AG08395 (cell line): ENCODE measurements at places on chromosomes 12 and 14.
A peak's percentile ranks its signal among the peaks of the same experiment; 100 is the strongest.

DNA sequence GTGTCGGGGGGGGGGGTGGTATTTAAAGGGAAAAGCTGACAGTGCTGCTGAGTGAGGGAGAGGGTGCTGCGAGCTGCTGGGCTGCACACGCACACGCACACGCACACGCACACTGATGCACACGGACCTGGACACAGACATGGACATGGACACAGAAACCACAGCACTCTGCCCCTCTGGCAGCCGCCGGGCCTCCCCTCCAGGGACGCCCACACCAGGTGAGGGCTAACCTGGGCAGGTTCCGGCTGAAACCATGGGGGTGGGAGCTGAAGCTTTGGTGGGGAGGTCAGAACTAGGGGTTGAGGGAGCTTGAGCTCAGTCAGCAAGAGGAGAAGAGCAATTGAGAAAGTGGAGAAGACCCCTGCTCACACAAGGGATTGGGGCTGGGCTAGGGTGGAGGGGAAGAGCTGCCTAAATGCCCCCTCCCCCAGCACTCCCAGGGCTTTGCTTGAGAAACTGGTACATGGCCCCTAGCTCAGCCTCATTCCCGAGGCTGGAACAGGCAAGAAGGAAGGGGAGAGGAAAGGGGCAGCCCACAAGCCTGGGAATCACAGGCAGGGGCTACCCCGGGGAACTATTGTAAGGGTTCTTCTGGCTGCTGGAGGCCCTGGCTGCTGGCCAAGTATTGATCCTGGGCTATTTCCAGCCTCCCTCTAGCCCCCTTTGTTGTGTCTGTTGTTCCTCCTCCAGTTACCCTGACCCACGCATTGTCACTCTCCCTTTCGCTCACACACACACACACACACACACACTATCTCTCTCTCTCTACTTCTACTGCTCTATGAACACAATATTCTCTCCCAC lies at the start of gene REM2:
REM2 (plus strand) TSS at position 50 of the 804 bp plus-strand sequence; CDS start at position 116, 66 bp downstream.
- DNase-seq = no peak

DNA sequence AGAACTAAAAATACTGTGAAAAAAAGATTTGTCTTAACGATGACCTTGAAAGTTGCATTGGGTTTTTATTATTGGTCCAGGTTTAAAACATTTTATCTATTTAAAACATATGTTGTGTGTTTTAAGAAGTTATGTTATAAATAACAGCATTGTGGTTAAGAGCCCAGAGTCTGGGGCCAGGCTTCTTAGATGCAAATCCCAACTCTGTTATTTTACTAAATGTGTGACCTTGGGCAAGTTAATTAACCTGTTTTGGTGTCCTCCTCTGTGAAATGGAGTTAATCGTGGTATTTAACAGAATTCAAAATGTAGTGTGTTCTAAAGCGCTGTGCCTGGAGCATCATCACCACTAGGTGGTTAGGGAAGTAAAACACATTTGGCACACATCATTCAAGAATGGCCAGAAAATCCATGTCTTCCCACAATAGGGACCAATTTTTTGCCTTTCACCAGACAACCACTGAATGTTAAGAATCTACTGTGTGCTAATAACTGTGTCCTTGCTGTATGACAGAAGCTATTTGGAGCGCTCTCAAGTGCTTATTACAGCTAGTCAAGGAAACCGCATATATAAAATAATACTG lies 133.3 kb downstream of the MON2 start:
- DNase-seq = no peak

DNA sequence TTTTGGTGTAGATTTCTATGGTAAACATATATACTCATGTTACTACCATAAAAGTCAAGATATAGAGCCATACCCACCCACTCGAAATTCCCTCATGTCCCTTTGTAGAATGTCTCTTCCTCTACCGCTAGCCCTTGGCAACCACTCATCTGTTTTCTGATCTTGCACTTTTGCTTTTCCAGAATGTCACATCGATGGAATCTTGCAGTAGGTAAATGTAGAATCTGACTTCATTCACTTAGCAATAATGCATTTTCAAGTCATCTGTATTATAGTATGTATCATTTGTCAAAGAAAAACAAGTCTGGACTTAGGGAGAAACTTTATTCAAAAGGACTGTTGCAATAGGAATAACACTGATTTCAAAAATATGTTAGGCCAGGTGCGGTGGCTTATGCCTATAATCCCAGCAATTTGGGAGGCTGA lies 19.3 kb upstream of the CLEC2D start:
- no peak for DNase-seq

- DNase-seq = no peak
Measured at GRCh38 chr12:3250576-3250975, 173.4 kb downstream of the TSPAN9 start.

DNA sequence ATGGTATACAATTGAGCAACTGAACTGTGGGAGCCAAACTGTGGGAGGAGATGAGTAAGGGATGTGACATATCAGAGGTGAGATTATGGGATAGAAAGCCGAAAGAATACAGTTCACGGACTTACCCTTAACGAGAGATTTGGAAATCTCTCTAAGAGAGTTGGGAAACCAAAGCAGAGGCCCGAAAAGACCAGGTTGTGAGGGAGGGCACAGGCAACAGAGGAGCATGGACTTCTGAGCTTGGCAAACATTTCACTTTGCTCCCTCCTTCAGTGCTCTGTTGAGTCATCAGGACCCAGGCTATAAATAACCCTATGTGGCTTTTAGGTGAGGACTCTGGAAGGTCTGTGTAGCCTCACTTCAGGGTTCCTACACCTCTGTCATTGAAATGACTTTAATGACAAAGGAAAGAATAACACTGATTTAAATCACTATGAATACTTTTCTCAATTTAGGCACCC lies 120.6 kb downstream of the TGFB3 start:
- DNase-seq = peak; percentile 38

DNA sequence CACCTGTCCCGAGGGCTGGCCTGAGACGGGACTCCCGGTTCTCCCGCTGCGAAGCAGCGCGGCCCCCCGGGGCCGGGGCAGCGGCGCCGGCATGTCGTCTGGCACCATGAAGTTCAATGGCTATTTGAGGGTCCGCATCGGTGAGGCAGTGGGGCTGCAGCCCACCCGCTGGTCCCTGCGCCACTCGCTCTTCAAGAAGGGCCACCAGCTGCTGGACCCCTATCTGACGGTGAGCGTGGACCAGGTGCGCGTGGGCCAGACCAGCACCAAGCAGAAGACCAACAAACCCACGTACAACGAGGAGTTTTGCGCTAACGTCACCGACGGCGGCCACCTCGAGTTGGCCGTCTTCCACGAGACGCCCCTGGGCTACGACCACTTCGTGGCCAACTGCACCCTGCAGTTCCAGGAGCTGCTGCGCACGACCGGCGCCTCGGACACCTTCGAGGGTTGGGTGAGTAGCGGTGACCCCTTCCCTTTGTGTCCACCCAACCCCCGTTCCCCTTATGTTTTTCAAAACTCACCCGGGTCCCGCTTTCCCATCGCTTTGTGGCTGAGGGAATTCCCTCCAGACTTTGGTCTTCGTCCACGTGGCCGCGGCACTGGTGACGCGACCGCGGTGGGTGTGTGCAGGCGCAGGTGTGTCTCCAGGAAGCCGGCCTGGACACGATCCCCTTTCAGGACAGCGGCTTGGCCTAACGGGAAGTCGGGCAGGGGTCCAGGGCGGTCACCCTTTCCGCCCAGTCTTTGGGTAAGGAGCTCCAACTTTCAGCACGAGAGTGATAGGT lies 826 bp downstream of the PRKCH start:
- no peak for DNase-seq

- no peak for DNase-seq
Measured at GRCh38 chr12:78208092-78208491, 377.4 kb downstream of the NAV3 start.

DNA sequence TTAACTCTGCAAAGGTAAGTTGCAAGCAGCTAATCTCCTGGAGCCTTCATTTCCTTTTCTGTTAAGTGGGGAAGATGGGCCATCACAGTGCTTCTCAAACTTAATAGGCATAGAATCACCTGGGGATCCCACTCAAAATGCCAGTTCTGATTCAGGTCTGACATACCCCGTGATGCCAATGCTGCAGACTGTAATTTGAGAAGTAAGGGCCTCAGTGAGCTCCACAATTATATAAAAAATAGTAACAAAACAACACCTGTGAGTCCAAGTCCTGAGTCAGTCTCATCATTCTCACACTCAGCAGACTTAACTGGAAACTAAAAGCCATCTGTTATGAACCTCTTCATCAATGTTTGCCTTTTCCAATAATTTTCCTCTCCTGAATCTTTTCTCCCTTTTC lies 10.8 kb upstream of the PSMA6 start:
- DNase-seq = no peak

- DNase-seq = no peak
Measured at GRCh38 chr12:17062267-17063036, 456.5 kb upstream of the LMO3 start.

GRCh38 chr12:32542428-32543229 lies 136.5 kb upstream of the DNM1L start:
- DNase-seq = no peak

DNA sequence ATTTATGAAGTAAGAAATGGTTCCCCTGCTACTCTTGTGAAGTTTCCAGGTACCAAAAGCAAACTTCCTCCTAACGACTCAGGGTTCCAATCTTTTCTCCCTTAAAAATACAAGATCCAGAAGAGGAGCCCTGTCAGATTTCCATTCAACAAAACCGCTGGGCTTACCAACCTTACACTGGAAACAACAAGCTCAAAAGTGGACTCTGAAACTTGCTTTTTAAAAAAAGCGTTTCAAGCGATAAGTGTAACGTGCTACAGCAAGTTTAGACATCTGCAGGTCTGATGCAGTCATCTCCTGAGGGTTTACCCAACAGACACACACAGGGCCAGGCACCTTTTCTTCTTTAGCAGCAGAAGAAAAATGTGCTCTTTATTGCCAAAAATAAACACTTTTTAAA lies 6.9 kb upstream of the CREBL2 start:
- DNase-seq = no peak

- peak; percentile 81 for DNase-seq
Measured at GRCh38 chr12:58803908-58804307, 116.4 kb downstream of the LRIG3 start.

- no peak for DNase-seq
Measured at GRCh38 chr14:100895411-100895810, 8.1 kb downstream of the RTL1 start.

- DNase-seq = no peak
Measured at GRCh38 chr14:96634481-96634880, 132.3 kb downstream of the PAPOLA start.

DNA sequence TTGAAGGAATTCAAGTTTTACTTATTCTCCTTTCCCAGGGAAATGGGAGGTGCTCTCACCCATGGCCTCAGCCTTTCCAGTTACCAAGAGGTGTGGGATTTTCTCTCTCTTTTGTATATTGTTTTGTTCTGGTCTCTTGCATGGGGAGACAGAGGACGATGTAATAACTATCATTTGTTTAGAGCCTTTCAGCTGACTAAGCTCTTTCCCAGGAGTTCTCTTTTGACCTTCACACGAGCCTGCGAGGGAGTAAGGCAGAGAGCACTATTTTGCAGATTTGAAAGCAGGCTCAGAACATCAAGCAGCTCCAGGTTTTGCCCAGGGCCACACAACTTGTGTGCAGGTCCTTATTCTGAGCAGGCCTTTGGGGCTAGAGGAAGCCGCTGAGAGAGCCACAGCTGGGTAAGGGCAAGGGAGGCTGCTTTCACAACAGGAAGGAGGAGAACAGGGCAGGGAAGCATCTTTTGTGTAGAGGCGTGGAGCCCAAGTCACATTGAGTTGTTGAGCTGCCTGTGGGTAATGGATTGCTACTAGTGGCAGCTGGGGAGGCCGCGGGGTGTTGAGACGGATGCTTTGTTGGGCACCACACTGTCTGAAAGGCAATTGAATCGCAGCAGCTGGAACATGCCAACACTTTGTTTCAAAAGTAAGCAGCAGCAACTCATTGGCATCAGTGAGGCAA lies 116.2 kb downstream of the PRMT8 start:
- no peak for DNase-seq

DNA sequence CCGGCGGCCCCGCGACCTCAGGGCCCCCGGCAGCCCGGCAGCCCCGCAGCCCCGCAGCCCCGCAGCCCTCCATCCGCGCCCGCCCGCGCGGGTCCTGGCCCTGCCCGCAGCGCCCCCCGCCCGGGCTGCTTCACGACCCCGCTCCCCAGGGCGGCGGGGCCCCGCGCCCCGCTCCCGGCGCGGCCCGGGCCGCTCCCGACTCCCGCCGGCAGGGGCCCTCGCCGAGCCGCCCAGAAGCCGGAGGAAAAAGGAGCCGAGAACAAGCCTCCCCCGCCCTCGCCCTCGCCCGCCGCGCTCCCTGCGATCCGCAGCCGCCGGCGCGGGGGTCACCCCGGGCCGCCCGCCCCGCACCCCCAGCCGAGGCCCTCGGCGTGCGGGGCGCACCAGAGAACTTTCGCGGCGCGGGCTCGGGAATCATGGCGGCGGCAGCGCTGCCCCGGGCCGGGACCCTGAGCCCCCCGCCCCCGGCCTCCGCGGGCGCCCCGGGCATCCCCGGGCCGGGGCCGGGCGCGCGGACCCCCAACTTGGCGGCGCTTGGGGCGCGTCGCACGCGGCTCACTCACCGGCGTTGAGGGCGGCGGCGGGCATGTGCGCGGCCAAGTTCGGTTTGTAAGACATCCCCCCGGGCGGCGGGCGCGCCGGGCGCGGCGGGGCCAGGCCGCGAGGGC lies 521 bp downstream of the CDK2AP1 start:
- DNase-seq = peak; percentile 83

GRCh38 chr12:109771746-109772621 lies 58.4 kb downstream of the FAM222A start:
- DNase-seq = no peak

GRCh38 chr12:28340261-28341045 lies 150.2 kb downstream of the CCDC91 start:
- no peak for DNase-seq

DNA sequence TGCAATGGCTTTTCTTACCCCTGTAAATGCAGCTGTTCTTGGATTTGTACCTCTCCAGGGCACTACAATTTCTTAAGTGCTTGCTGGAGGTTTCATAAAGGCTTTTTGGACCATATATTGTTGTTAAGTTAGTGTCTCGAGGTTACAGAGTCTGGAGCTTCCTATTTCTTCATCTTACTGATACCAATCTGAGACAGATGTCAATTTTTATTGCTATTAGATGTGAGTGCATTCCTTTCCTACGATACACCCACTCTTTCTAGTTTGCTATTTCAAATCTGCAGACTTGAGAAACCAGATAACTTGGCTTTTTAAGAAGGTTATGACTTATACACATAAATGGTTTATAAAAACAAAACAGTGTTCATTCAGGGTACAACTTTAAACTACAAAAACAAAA lies 2.1 kb downstream of the NOXRED1 start:
- no peak for DNase-seq

- no peak for DNase-seq
Measured at GRCh38 chr12:88921434-88921833, 341.2 kb upstream of the KITLG start.
